ENCODE measurements at places on chromosomes 4 and X.

DNA sequence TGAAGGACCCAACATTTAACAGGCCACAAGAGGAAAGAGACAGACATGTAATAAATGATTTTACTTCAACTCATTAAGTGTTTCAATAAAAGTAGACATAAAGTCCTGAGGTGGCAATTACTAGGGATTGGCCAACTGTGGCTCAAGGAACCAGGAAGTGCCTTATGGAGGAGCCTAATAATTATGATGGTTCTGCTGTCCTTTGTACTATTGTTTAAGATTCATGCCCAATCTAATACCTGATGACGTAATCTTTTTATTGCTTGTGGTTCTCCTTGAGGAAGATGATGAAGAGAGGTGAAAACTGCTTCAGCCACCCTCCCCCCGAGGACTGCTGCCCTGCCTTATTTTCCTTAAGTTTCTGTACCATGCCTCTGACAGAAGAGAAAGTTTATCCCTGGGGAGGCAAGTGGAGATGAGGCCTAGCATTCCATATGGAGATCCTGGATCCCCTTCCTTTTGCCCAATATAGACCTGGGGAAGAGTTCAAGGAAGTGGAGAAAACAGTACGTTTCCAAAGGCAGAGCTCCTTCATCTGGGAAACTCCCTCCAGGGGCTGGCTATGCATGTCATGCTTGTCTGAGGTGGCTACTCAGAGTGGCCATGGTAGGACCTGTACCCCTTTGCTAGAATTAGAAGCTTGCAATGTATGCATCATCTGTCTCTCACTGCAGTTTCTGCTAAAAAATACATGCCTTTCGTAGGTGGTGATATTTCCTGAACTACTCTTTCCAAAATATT, 56.8 kb upstream of the FAT1 start:
- no peak for DNase-seq

GRCh38 chr4:16721613-16722291, 176.7 kb downstream of the LDB2 start:
- DNase-seq = no peak

GRCh38 chr4:101464596-101464995, 117.3 kb upstream of the PPP3CA start:
- no peak for DNase-seq

- DNase-seq = no peak
Measured at GRCh38 chr4:150875367-150875766, 139.7 kb downstream of the LRBA start.

DNA sequence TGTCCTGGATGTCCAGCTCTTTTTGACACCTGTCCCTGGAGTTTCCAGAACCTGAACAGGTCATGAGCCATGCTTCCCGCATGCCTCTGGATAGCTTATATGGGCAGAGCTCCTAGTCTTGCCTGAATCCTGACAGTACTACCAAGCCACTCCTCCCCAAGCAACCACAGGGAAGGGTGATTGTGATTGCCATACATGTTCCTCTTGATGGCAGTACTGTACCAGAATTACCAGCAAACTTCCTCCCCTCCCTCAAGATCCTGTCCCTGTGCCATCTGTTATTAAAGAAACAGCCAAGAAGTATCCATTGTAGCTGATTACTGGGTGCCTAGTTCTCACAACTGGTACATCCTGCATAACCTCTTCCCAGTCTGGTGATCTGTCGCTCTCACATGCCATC, 264.3 kb upstream of the AGTR2 start:
- DNase-seq = no peak

DNA sequence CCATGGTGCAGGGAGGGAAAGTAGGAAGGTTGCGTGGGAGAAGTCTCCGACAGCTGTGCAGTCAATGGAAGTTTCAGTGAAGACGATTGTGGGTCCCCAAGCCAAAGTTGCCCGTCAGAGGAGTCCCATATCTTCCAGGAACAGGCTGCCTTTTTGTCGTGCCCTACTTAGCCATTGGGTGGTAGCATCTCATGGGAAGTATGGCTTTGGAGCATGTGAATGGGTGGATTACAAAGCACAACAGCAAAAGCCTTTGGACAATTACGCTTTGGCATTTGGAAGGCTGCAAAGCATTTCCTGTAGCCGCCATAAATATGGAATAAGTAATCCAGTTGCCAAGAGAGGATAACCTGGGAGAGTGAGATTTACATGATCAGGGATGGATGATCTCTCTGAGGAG, 300.7 kb upstream of the BOD1L1 start:
- DNase-seq = no peak

DNA sequence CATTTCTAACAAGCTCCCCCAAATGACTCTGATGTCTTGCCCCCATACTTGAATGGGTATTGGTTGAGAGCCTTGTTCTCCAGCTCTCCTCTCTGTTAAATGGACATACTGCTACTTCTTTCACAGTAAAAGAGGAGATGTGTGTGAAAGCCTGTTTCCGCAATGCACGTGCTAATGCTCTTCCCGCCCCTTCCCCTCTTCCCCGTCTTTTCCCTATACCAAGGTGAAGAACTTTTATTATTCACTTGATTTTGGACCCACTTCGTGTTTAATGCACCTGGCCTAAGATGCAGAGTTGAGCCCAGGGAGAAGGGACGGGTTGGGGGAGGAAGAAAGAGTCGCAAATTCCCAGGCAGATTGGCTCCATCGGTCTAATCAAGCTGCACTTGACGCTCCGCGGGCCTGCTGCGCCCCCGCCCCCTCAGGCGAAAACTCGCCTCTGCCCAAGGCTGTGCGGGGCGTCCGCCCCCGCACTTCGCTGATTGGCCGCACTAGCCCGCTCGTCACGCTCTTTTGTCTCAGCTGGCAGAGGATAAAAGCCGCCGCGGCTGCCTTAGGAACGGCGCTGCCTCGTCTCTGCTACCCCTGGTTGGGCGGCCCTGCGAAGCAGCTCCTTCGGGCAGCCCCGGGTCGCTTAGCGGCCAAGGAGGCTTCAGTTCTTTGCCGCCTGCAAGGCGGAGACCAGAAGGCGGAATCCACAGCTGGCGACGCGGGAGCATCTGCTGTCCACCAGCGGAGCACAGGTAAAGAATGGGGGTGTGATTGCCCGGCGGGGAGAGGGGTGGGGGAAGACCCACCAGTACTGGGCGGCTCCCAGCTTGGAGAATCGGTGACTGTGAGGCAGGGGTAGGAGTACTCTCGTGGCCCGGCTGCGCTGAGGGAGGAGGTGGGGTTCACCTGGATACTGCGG, at the start of gene ZCCHC12:
Gene ZCCHC12 (plus strand): TSS at position 562 of the 910 bp plus-strand sequence. CDS start 1,421 bp downstream, outside the sequence.
- DNase-seq = peak; percentile 64

- DNase-seq = no peak
Measured at GRCh38 chrX:42694260-42694815, 83.6 kb downstream of the PPP1R2C start.

GRCh38 chr4:79996851-79997250, 76.2 kb downstream of the ANTXR2 start:
- DNase-seq = no peak

DNA sequence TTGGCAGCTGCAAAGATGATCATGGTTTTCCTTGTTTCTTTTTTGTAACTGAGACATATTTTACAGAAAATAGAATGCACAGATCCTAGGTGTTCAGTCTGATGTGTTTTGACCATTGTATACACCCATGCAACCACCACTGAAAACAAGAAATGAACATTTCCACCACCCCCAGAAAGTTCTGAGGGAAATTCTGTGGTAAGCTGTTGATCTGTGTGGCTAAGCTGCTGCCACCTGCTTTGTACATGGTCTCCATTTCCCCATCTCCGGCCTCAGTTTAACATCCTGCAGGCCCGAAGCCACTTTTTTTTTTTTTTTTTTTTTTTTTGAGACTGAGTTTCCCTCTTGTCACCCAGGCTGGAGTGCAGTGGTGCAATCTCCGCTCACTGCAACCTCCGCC, 65.3 kb downstream of the NYX start:
- no peak for DNase-seq

- DNase-seq = no peak
Measured at GRCh38 chr4:752196-752861, 46.7 kb downstream of the PCGF3 start.

- DNase-seq = peak; percentile 55
Measured at GRCh38 chr4:1512738-1513660, 106.8 kb upstream of the NKX1-1 start.

- no peak for DNase-seq
Measured at GRCh38 chrX:20441123-20441522, 174.4 kb upstream of the RPS6KA3 start.

DNA sequence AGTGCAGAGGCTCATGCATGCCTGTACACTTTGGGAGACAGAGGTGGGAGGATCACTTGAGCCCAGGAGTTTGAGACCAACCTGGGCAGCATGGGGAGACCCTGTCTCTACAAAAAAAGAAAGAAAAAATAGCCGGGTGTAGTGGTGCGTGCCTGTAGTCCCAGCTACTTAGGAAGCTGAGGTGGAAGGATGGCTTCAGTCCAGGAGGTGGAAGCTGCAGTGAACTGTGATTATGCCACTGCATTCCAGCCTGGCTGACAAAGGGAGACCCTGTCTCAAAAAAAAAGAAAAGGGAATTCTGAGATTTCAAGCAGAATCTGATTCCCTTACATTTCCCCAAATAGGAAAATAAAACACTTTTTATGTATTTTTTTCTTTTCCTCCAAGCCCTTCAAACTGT, 83.5 kb downstream of the SYNPO2 start:
- no peak for DNase-seq

DNA sequence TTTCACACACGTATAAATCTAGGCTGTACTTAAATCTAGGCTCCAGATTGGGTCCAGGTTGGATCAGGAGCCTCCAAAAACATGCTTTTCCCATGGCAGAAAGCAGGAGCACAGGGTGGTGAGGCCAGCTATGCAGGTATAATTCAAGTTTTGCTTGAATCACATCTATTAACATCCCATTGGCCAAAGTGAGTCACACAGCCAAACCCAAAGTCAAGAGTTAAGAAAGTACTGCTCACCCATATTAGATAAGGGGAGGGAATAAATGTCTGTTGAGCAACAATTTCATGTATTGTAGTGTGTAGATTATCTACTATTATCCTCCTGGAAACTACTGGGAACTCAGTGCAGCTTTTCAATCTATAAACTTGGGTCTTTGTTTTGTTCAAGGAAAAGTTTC, 12.8 kb downstream of the SUPT20HL2 start:
- DNase-seq = no peak

- DNase-seq = no peak
Measured at GRCh38 chr4:13640149-13640940, 12.8 kb upstream of the BOD1L1 start.

GRCh38 chr4:121392426-121393086, 11.7 kb upstream of the QRFPR start:
- no peak for DNase-seq

GRCh38 chrX:110407910-110408545, 49.4 kb downstream of the RTL9 start:
- DNase-seq = peak; percentile 49

GRCh38 chrX:15564981-15565579, 35.7 kb downstream of the ACE2 start:
- DNase-seq = no peak

DNA sequence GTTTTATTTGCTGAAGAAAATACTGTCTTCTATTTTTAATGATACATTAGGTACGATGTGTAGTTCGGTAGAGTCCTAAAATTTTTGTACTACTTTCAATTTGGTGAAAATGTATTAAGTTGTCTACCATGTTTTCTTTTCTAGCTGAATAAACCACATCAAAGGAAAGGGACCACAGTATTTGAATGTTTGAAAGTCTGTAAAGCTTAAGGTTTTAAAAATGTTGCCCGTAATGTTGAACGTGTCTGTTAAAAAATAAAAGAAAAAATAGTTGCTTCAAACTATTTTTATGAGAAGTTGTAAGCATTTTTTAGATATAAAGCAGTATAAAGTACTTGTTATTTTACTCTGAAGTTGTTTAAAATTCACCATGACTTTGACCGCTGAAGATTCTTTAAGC, 3.2 kb downstream of the CDKN2AIP start:
- no peak for DNase-seq

GRCh38 chr4:138367942-138368341, 125.8 kb upstream of the SLC7A11 start:
- no peak for DNase-seq

- peak; percentile 100 for DNase-seq
Measured at GRCh38 chrX:1391707-1392375, at the start of gene SLC25A6. TSS of gene SLC25A6 (minus strand) at chrX:1392113. CDS start at chrX:1392009, 104 bp downstream.

DNA sequence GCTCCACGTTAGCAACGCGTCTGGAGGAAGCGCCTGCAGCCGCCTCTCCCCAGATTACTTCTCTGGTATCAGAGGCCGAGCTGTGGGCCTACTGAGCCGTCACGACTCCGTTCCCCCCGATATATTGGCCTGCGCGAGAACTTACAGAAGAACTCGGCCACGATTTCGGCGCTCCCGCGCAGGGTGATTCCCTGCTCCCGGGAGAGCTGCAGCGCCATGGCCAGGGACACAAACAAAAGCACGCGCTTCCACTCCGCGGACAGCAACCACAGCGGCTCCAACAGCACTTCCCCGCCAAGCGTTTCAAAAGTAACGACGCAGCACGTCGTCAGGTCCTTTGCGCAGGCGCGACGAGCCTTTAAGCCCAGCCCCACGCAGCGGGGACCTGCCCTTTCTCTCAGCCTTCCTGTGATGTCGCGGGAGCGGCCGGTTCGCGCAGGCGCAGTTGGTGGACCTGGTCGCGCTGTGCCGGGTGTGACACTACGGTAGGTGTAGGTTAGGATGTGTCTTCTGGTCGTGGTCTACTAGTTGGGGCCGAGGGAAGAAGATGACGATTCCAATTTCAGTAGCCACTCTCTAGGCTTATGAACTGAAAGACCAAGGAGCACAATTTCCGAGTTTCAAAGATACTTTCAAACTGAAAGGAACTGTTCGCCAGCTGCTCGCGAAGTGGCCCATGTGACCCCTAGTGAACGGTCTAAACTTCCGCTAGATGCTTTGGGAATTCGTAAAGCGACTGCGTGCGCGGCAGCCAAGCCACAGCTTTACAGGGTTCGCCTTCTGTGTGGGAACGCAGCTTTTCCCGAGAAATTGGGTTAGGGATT, at the start of gene MAD2L1:
Gene MAD2L1 (minus strand): TSS at position 332 of the 824 bp plus-strand sequence. CDS start 114 bp downstream, at position 218.
- peak; percentile 98 for DNase-seq

DNA sequence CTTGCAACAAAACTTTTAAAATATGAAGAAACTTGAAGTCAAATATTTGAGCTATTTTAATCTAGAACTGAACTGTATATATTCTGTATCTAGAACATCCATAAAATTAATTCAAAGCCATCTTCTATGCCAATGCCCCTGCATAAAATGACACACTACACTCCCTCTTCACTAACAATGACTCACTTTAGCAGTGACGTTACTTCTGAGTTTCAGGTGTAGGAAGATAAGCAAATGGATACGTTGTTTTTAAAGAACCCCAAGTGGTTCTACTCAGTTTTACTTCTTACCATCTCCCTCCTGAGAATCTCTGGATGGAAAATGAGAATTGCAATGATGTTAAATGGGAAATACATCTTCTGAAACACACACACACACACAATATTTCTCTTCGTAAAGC, 45.2 kb downstream of the CXXC4 start:
- DNase-seq = no peak

- DNase-seq = no peak
Measured at GRCh38 chr4:168887809-168888208, 122.2 kb downstream of the CBR4 start.

DNA sequence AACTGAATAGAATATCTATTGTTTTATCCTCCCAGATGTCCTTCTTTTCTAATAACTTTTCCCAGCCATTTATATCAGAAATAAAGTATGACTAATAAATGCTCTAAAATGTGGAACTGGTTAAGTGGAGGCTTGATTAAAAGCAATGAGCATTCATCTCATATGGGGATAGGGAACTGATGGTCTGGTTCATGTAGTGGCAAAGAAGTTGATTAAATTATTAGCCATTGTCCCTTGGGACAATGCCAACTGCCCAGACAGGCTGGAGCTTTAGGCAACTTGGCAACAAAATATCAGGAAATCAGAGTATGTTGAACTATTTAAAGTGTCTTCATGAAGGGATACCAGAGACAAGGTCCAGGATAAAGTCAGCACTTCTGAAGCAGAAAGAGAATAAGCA, 24.2 kb downstream of the TRO start:
- DNase-seq = no peak
